NCI-H1105 treated with DMSO at 0.1 percent for 48 hours (cell line): ENCODE measurements at places on chromosomes 12 and 14.

- DNase-seq: no peak
Observed at GRCh38 chr14:88910386-88910785, 85.9 kb downstream of the TTC8 start.

DNA sequence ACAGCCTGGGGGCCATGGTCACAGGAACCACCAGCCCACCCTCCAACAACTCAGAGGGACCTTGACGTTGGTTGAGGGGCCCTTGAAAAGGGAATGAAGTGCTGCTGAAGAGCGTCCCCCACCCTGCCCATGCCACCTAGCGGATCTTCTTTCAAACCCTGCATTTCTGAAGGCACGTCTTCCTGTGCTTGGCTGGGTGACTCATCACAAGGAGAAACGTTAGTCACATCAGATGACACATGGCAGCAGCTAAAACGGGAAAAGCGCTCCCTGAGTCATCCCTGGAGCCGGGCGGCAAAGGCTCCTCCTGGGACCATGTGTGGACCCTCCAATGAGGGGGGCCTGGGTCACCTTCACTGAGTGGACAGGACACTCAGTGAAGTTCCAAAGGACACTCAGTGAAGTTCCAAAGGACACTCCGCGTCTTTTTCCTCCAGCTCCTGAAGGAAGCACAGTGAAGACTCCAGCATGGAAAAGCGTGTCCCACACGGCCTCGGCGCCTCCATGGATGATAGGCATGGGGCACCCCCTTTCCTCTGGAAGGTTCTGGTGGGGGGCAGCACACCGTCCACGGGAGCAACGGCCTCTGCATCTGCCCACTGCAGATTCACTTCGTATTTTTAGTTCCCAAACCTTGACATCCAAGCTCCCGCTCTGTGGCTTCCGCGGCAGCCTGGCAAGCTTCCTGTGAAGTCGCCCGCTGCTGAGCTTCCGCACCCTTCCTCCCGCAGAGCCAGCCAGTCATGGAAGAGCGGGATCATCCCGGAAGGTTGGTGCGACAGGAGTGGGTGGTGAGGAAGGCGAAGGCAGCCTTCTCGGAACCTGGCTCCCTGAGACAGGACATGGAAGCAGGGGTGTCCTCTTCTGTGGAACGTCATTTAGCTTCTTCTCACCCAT lies 383.4 kb downstream of the VRK1 start:
- no peak for DNase-seq

- DNase-seq: no peak
Observed at GRCh38 chr14:50725761-50726160, 57.7 kb upstream of the SAV1 start.

DNA sequence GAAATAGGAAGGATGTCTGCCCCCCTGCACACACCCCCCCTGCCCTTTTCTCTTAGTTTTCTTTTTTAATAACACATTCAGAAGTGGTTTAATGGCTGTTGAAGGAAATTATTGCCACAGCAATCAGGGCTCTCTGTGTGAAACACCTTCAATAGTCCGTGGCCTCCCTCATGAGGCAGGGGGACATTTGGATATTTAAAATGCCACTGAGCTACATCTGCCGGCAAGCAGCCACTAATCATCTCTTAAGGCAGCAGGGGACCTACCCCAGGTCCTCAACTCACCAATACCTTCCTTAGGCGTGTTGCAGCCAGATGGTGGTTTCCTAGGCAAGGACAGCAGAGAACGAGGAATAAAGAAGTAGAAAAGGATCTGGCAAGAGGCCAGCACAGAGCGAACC lies 283.2 kb downstream of the TTC8 start:
- DNase-seq: no peak

DNA sequence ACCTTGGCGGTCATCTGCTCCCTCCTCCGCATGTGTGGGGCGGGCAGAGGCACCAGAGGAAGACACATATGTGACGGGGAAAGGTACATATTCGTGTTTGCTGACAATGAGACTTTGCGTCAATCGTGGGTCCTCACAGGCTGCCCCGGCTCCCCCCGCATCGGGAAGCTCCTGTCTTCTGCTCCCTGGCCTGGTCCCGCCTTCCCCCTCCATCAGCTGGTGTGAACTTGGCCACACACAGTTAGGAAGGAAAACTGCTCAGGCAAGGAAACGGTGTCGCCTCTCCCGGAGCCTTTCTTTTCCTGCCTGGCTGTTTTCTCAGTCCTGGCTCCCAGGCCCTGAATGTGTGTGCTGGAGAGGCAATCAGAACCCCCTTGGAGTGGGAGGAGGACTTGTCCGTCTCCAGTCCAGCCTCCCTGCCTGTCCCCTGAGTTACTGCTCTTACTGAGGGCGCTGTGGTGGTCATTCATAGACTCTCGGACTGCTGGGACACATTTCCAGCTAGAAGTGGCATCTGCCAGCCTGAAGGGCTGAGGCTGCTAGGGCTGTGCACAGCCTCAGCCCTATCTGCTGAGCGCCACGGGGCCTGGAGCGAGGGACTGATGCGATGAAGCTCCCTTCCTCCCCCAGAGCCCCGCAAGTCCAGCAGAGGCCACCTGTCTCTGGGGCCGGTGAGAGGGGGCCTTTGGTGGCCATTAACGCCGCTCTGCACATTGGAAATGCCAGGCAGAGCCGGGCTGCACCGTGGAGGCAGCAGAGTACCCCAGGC lies 44.2 kb upstream of the TSPAN9 start:
- no peak for DNase-seq

GRCh38 chr14:64825509-64825908 lies 54.2 kb downstream of the SPTB start:
- DNase-seq: no peak

DNA sequence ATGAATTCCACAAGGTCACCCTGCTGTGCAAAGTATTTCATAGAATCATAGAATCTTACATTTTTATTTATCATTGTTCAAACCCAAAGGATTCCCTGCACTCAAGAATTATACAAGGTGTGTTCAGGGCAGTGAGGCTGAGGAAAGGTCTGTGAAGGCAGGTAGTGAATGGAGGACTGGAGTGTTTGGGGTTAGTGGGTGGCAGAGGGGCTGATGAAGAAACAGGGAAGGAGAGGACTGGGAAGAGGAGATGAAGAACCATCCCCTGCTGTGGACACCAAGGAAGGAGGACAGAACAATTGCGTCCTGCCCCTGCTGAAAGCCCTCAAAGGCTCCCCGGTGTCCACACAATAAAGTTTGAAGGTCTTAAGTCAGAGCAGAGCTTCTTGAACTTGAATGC lies 10.8 kb upstream of the BCDIN3D start:
- DNase-seq: no peak

GRCh38 chr12:101876861-101877805 lies at the start of gene DRAM1:
DRAM1 (plus strand) TSS chr12:101877580; CDS start chr12:101877790, 210 bp downstream.
- DNase-seq: peak; percentile 52

GRCh38 chr14:103107941-103108748 lies 13.6 kb downstream of the EXOC3L4 start:
- no peak for DNase-seq

GRCh38 chr14:69357544-69358200 lies 40.4 kb downstream of the ERH start:
- no peak for DNase-seq

DNA sequence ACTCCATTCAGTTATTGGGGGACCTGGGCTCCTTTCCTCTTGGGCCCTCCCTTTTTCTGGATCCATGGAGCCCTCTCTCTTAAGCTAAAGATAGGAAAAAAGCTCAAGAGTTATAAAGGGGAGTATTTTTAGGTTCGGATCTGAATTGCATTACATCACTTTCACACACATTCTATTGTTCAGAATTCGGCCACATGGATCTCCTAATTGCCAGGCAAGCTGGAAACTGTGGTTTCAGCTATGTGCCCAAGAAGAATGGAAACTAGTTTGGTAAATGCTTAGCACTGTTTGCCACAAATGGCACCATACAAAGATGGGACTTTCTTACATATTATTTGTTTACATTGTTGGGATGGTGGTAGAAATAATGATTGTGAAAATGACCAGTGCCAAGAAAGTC lies 145.6 kb downstream of the LRIG3 start:
- no peak for DNase-seq

DNA sequence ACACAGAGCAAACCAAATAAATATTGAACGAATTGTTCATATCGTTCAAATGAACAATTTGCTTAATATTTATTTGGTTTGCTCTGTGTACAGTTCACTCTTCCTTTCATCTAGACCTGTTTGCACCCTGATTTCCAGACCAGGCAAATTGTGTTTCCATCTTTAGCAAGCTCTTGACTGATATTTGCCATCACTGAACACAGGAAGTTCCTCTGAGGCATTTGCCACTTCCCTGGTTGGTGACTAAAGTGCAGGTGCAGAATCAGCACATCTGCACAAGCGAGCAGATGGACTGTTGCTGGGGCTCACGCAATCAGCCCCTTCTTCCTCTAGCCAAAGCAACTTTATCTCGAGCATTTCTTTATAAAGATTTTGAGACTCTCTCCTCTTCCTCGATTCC lies 112.9 kb downstream of the DAAM1 start:
- no peak for DNase-seq

GRCh38 chr14:39755269-39755878 lies 323.1 kb upstream of the FBXO33 start:
- DNase-seq: no peak

GRCh38 chr14:76926521-76927251 lies 100.5 kb downstream of the LRRC74A start:
- peak; percentile 36 for DNase-seq

DNA sequence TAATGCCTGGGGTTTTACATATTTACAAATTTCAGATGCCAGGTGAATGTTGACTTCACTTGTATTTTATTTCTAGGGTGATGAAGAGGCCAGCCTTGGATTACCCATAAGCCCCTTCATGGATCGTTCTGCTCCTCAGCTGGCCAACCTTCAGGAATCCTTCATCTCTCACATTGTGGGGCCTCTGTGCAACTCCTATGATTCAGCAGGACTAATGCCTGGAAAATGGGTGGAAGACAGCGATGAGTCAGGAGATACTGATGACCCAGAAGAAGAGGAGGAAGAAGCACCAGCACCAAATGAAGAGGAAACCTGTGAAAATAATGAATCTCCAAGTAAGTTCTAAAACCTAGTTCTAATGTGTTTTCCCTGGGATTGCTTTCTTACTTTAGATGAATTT lies 41.3 kb upstream of the SLCO1C1 start:
- DNase-seq: no peak

- no peak for DNase-seq
Observed at GRCh38 chr14:22939684-22940083, 10.5 kb upstream of the PRMT5 start.

DNA sequence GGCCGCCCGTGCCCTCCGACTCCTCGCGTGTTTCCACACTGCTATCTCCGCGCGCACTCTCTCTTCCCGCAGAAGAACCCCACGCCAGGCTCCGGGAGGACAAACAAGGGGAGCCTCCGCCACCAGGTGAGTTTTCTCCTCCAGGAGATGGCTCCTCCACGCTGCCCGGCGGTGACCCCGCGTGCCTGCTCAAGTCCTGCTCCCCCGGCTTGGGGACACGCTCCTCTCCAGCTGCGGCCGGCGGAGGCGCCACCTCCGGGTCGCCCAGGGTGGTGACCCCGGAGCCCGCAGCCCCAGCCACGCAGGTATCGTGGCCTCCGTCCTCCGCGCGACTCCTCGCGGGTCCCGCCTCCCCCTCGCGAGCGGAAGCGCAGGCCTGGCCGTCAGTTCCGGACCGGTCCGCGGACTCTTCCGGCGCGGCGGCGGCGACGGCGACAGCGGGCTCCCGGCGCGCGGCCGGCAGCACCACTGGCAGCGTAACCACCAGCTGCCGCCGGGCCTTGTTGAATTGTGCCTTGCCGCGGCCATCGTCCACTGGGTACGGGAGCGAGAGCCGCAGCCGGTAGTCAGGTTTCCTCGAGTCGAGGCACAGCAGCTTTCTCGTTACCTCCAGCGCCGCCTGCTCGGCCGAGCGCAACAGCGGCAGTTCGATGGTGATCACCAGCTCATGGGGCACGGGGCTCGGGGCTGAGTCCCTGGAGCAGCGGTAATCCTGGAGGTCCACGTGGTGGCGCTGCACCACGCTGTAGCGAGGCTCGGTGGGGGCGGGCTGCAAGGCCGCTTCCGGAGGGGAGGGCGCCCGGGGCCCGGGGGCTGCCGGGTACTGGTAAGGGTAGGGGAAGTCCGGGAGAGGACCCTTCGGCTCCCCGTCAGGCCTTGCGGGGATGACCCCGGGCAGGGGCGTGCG lies 1.2 kb downstream of the DNAAF2 start:
- peak; percentile 94 for DNase-seq

DNA sequence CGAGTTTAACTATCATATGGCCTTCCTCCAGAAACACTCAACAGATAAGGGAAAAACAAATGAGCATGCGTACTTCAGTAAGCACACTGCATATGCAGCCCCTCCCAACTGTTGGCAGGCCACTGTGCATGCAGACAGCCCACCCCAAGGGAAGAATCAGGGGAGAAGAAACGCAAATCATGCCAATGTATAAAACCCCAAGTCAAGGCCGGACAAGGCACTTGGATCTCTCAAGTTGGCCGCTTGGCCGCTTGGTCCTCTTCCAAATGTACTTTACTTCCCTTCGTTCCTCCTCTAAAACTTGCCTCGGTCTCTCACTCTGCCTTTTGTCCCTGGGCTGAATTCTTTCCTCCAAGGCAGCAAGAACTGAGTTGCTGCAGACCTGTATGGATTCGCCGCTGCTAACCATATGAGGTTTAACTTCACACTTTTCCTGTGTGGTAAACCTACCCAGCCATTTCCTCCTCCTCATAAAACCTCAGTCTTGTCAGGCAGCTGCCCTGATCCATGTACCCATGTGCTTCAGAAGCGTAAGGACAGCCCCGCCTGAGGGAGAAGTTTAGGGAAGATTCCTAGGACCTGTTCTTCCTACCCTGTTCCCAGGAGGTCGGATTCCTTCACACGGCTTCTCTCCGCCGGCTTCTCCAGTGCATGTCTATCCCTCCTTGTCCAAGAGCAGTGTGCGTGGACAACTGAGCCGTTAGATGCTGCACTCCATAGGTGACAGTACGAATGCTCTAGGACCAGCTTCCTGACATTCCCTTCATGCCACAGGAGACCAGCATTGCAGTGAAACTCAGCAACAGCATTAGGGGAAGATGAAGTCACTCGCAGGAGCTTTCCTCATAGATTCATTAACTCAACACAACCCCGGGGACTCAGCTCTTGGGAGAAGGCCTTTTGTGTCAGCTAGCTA lies 188.0 kb downstream of the MON2 start:
- no peak for DNase-seq

- DNase-seq: no peak
Observed at GRCh38 chr12:119681111-119681510, 13.2 kb downstream of the PRKAB1 start.

DNA sequence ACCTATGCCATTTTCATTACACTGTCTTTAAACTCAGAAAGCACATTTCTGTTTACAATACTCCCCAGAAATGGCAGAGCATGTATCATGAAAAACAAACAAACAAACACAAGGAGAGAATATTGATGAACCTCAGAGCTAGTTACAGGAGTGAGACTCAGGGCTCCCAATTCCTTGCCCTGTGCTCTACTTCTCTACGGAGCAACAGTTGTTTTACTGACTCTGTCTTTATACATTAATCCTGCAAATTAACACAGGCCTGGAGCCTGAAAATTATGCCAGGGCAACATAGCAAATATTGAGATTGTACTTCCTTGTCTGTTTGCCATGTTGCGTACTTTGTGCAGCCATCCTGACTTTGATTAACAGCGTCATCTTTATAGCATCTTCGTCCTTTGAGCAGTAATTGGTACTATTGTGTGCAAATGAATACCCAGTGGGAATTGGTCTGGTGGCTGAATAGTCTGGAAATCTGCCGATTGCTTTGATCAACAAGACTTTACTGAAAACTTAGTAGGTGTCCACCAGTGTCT lies 15.2 kb upstream of the AKAP6 start:
- no peak for DNase-seq
